ENCODE measurements at places on chromosomes 6 and 20.

DNA sequence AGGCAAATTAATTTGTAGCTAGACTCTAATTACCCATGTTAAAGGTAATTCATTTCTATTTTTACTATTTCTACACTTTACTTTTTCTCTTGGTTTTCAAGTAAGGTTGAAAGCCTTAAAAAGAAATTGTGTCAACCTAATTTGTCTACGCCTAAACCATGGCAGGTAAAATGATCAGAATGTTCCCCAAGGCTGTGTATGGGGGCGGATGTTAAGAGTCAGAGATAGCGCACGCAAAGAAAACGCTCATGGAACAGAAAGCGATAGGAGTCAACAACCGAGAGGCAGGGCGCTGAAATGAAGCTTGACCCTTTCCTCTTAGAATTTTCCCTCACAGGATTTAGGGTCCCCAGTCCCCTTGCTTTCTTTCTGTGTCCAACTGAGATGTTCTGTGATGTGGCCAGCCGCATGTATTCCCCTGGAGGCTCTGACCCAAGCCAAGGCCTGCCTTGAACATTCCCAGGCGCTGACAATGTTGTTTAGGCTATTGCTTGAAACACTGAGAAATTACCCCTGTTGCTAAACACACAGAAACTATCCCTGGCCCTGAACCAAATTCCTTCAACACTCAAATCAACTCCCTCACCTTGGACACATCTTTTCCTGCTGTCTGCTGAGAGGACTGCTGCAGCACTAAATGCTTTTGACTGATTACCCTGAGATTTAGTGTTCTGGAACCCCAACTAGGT is 10.9 kb downstream of the PSMB1 start:
- no peak for DNase-seq

DNA sequence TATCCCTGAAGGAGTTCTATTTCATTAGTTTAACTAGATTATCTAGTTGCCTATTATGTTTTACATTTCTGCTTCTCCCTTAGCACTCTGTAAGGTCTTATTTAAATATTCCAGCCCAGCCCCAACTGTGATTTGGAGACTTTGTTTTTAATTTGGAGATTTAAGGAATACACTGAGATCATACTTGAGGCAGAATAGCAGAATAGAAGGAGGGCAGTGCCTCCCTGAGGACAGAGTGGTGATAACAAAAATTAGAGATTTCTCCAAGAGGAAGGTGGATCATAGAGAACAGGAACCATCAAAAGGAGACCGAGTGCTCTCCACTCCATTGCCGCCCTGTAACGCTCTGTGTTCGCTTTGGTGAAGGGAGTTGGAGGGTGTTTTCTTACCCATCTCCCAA is 14.8 kb upstream of the CD164 start:
- DNase-seq, result peak; percentile 35

- DNase-seq, result no peak
Measured at GRCh38 chr20:44997171-44997570, 30.9 kb downstream of the STK4 start.

- peak; percentile 74 for DNase-seq
Measured at GRCh38 chr6:111417181-111417585, 65.8 kb downstream of the REV3L start.

DNA sequence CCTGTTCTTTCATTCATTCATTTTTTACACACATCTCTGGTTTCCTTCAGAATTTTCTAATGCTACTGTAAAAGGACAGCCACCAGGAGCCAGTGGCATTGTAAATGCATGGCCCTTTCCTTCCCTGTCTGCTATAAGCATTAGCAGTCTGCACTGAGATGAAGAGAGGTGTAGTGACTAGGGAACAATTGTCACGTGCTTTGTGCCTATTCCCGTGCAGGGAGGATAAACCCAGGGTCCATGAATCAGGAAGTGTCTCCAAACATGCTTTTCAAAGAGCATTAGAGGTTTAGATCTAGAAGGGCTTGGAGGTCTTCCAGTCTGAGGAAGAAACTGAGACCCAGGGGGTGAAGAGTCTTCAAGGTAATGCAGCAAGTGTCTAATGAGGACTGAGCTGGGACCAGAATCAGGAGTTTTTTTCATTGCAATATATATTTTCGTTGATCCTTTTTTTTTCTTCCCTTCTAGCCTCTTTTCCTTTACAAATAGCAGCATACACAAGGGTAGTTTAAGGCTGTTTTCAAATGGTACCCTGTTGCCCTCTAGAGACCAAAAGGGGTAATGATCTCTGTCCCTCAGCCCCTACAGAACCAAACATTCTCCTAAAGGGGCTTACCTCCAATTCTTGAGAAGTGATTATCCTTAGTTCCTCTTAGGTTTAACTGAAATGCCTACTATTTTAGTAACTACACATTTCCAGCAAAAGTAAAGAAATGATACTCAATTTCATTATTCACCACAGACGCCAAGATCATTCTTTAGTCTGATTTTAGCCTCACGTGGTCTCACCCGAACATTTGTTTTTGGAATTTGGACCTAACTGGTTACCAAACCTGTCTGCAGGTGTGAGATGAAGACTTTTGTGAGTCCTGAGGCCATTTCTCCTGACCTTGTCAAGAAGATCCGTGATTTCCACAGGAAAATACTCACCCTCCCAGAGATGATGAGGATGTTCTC is 6.6 kb downstream of the TRIM15 start:
- peak; percentile 12 for DNase-seq

DNA sequence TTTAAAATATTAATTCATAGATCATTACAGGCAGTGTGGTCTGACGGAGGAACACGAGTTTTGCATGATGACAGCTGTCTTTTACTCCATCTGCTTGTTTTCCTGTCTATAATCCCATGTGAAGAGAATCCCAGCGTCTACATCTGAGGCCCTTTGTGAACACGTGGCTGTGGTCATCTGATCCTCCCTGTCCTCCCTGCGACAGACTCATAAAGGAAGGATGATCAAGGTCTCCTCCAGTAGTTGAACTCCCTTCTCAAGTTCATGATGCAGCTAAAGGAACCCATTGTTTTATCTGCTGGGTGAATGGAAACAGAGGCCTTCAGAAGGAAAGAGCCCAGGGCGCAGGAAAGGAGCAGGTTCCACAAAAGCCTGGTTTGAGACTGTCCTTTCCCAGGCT is 435.8 kb upstream of the JARID2 start:
- DNase-seq, result no peak

DNA sequence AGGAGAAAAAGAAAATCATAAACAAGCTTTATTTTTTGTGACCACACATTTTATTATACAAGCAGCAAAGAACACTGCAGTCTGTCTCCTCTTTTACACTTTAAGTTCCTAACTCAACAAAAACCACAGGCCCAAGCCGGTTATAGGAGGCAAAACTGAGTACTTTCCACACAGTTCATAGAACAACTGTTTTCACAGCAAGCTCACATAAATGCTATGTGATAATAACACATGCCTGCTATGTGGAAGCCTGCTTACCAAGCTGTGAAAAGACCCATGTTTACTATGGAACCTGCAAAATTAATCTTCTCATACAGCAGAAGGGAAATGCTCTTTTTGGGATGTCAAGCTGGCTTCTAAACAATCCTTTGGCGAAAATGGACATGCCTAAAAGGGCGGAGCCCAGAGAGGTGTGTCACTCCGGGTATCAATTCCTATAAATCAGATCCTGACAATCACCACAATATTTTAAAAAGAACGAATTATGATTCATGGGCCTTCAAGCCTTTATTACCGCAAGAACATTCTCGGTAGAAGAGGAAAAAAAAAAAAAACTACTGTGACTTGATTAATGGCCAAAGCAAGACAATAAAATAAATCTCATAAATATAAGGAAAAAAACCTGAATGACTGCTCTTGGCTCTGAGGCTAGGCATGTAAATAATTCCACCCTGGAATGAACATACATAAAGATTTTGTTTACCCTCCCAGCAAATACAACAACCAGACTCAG is 2.6 kb downstream of the TRERF1 start:
- no peak for DNase-seq

- DNase-seq, result no peak
Measured at GRCh38 chr6:152379423-152379822, 257.7 kb downstream of the SYNE1 start.

- DNase-seq, result no peak
Measured at GRCh38 chr20:63530788-63531160, 6.4 kb downstream of the PTK6 start.

DNA sequence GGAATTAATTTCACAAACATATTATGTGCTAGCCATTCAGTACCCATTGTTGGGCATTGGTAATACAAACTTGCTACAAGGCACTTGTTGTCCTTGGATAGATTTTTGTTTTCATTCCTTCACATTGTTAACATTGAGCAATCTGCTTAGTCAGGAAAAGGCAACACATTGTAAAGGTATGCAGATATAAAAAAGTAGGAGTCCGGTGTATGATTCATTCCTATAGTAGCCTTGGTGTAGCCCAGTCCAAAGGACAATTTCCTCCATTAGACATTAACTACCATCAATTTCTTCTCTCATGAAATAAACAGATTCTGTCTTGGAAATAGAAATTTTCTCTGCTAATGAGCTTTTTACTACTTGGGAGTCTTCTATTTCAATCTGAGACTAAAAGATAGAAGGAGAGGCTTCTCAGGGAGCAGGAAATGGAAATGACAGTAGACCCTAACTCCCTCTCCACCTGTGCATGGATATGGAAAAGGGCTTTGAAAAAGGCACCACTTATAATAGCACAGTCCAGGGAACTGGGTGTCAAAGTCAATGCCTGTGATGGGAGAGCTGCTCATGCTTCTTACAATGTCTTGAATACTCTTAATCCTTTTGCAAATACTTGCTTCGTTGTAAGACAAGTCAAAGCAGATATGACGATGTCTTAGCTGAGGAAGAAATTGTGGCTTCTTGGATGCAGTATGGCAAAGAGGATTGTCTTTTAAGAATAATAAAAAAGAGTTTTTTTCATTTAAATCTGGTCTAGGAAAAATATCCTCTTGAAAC is 369.4 kb upstream of the CITED2 start:
- no peak for DNase-seq

DNA sequence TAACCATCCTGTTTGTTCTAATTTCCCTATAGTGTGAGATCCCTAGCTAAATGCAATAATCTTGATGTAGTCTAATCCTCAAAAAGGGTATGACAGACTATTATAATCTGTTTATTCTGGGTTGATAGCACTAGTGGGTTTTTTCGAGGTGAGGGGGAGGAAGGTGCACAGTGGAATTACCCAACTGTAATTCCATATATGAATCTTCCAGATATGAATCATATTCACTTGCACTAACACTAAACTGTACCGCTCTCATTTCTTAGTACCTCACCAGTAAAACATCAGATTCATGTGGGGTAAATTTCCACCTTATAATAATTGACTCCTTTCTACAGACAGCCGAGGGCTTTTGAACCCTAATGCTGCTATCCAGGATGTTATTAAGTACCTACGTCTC is 16.5 kb downstream of the NCOA7 start:
- DNase-seq, result no peak

DNA sequence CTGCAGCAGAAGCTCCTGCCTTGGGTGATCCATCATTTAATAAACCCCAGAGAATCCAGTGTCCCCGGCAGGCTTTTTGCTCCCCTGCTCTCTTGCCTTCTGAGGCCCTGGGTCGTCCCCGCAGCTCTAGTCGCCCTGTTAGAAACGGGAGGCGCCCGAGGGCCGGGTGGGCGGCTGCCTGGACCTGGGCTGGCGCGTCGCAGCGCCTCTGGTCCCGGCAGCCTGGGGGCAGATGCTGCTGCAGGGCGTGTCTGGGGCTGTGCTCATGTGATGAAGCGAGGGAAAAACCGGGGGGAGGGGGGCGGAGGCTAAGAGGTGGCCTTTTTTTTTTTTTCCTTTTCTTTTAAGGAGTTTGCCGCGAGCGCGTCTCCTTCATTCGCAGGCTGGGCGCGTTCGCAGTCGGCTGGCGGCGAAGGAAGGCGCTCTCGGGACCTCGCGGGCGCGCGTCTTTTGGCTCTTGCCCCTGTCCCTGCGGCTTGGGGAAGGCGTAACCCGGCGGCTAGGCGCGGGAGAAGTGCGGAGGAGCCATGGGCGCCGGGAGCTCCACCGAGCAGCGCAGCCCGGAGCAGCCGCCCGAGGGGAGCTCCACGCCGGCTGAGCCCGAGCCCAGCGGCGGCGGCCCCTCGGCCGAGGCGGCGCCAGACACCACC is 394 bp downstream of the AKAP12 start:
- DNase-seq, result peak; percentile 54

GRCh38 chr6:112338166-112338709 is 8.9 kb upstream of the RFPL4B start:
- DNase-seq, result no peak

DNA sequence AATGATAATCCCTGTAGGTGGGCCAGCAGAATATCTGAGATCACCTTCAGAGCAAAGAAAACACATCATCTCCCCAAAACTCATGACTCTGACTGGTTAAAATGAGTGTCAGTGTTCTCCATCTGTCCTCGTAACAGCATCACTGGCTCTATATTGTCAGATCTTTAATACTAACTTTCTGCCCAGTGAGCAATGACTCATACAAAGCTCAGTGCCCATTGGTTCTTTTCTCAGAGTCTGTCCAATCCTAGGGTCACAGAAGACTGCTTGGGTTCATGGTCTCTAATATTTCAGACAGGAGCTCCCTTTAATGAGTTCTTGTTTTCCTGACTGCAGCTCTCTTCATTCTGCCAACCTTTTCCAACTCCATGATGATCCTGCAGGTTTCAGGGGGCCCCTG is 36.4 kb downstream of the HLA-DPB1 start:
- peak; percentile 47 for DNase-seq

GRCh38 chr6:111674413-111674812 is 68.7 kb upstream of the TRAF3IP2 start:
- DNase-seq, result no peak

GRCh38 chr6:145815309-145816274 is 997 bp upstream of the FBXO30 start:
- DNase-seq, result no peak

DNA sequence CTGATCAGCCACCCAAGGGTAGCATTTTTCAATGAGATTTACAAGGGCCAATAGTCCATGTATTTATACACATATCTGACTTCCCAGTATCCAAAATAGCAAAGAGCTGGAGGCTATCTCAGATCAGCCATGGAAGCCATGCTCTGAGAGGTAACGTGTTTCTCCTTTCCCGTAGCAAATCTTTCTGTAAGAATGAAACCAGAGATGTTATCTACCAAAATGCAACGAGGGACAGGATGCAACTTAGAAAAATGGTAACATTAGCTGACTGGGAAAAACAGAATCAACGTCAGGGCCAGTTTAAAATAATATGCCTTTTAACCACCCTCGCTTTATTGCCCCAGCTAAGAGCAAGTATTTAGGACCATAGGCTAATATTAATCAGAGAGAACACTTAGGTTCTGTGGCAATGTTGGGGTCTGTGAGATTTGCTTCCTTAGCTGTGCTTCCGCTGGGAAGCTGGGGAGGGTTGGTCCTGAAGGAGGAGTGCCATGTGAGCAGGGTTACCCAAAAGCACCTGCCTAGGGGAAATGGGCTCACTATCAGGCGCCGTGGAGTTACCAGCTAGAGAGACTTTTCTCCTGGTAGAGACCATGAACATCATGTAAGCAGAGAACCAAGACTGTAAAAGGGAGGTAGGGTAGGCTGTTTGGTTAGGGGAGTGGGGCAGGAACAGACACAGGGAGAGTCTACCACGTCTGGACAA is 1.2 kb downstream of the ZNF831 start:
- DNase-seq, result no peak
